ENCODE measurements at places on chromosomes 7 and 10. TPM values are rescaled to one million over a fixed set of nuclear protein-coding genes. Genes with fewer than 3 reads are reported as not detected.

CALML3 gene
- not detected for total RNA-seq

MICU1 gene
- 37.3 TPM for total RNA-seq

MMRN2 gene
- 7.3 TPM for total RNA-seq

RABGEF1 gene
- 70.8 TPM for total RNA-seq

POMZP3 gene
- total RNA-seq = 2.7 TPM

MUC12 gene
- 1.5 TPM for total RNA-seq

AKR1C4 gene
- not detected for total RNA-seq

SKIDA1 gene
- not detected for total RNA-seq

PLXDC2 gene
- 2.3 TPM for total RNA-seq

GRCh38 chr10:47357131-47357582 lies 9.0 kb downstream of the RBP3 start:
- no peak for DNase-seq

- DNase-seq = no peak
Observed at GRCh38 chr10:76719006-76719405, 918.6 kb downstream of the KCNMA1 start.

GRCh38 chr7:87322912-87323311 lies 22.6 kb upstream of the CROT start:
- no peak for DNase-seq

- peak; percentile 80 for DNase-seq
Observed at GRCh38 chr10:50622706-50623662, 772 bp downstream of the SGMS1 start.

DNA sequence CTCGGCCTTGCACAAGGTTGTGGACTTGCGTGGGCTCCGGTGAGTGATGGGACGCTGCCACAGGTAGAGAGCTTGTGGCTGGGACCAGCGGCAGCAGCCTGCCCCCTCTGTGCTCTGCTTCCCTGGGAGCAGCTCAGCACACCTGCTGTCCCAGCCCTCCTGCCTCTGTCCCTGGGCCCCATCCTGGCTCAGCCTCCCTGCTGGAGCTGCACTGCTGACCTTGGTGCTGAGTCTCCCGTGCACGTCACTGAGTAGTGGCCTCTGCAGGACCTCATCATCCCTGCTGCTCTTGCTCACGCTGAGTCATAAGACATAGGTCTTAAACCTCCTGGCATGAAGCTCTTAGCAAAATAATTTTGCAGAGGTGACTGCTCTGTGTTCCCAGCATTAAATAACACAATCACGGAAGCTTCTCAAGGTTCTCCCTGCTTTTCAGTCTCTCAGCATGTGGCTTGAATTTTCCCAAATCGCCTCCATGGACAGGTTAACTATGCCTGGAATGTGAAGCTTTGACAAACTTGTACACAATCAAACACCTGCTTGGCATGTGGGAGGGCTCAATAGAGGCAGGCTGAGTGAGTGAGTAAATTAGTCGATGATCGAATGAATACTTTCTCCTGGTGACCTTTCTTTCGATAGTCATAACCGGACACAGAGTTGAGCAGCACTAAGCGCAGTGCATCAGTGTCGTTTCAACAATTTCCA lies 63.8 kb upstream of the NPS start:
- peak; percentile 50 for DNase-seq

- DNase-seq = no peak
Observed at GRCh38 chr7:149060156-149060555, 30.4 kb downstream of the ZNF786 start.

DNA sequence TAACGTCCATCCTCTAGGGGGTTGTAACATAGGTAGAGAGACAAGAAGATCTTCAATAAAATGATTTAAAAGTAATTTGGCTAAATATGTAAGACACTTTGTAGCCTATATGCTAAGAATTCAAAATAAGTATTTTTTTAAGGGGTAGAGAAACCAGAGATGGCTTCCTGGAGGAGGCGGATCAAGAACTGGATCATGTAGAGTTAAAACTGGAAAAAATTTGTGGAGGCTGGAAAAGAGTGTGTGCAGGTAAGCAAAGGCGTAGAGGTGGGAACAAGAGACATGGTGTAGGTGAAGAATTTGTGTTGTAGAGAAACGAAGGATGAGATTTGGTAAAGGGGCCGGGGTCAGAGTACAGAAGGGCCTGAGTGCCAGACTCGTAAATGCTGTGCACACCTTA lies 172.6 kb downstream of the TMEM178B start:
- no peak for DNase-seq

DNA sequence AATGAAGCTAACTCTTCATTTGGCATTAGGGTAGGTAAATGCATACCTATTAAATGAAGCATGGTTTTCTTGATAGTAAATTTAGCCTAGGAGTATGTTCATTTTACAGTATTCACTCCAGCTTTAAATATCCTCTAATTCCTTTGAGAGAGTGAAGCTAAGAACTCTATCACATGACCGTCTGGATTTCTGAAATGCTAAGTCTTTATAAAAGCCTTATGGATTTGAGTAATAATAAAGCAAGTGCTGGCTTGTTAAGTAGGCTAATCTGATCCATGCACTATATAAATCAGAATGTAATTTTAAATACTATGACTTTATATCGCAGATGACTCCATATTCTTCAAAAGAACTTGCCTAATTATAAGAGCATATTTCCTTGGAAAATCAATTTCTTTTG lies 64.8 kb downstream of the REEP3 start:
- no peak for DNase-seq

DNA sequence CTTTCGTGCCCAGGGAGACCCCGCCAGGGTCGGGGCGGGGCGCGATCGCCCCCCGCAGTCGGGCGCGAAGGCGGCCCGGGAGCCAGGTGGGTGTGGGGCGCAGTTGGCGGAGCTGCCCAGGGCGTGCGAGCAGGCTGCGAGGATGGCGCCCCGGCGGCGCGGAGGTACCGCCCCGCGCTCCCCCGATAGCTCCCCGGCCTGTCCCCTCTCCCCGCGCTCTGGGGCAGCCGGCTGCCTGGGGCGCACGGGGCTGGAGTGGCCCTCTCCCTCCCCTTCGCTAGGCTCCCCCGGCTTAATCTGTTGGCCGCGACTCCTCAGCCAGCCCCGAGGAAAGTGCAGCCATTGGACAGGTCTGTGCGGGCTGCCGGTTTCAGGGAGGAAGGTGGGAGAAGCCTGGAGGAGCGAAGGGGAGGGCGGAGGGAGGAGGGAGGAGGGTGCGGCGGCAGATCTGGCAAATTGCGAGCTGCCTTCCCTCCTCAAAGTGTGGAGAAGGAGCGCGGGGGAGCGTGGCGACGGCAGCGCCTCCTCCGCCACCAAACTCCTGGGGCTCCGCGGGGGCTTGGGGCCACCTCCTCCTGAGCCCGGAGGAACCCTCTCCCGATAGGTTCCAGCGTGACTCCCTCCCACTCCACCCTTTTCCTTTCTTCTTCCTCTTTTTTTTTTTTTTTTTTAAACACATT lies 361 bp upstream of the PLXDC2 start:
- peak; percentile 37 for DNase-seq

GRCh38 chr10:4196771-4197390 lies 411.9 kb upstream of the KLF6 start:
- no peak for DNase-seq

Measured in GM23248 (cell line).